ENCODE measurements at places on chromosomes 13 and 19.

DNA sequence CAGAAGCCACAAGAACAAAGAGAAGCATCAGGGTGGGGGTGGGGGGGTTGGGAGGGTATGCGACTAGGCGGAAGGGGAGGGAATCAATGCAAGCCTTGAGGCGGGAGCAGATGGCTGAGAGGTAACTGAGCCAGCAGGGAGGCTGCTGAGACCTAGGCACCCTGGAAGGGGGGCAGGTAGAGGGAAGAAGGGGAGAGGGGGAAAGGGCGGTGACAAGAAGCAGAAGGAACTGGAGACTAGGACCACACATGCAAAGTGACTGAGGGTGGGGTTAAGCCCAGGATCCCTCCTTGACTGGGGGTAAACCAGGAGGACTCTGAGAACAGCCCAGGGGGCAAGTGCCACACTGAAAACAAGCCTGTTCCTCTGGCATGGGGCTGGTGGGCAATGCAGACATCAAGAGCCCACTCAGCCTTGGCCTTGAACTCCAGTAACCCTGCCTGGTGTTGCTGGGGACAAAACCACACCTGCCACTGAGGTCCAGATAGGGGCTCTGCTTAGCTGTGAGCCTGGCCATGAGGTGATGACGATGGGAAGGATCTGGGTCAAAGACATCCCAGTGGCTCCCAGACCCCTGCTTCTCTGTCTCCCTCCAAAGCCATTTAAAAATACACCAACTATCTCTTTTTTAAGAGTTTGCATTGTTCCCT is 20.3 kb downstream of the OPA3 start:
- DNase-seq, result no peak

GRCh38 chr13:47170971-47171370 is 274.1 kb upstream of the HTR2A start:
- DNase-seq, result no peak

GRCh38 chr19:30674656-30675055 is 302.5 kb downstream of the ZNF536 start:
- DNase-seq, result no peak

DNA sequence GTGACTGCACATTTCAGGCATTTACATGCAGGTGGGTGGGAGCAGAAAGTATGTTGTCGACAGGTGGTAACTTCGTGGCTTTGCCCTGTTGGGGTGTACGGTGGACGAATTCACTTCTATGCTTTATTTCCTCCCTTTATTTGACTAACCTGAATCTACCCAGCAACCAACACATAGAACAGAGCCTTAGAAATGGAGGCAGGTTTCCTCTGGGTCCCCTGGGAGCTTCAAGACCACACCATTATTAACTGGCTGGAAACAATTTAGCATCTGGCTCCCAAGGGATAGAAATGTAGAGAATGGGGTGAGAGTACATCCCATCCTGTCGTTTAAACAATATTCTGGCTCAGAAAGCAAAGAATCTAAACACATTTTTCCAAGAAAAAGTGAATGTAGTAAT is 244.4 kb downstream of the DLEU7 start:
- DNase-seq, result no peak

GRCh38 chr19:40561947-40562346 is 14.7 kb upstream of the SHKBP1 start:
- DNase-seq, result no peak

DNA sequence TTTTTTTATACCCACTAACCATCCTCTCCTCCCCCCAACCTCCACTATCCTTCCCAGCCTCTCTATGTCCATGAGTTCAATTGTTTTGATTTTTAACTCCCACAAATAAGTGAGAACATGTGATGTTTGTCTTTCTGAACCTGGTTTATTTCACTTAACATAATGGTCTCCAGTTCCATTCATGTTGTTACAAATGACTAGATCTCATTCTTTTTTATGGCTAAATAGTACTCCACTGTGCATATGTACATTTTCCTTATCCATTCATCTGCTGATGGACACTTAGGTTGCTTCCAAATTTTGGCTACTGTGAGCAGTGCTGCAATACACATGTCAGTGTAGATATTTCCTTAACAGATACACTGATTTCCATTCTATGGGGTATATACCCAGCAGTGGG is 24.9 kb upstream of the ACP7 start:
- no peak for DNase-seq

GRCh38 chr19:35240327-35240726 is 8.5 kb upstream of the LSR start:
- peak; percentile 2 for DNase-seq

- DNase-seq, result no peak
These were observed 161.6 kb downstream of the RNF17 start for GRCh38 chr13:24925318-24926231.

All from stimulated activated naive CD8-positive, alpha-beta T cell treated with anti-CD3 and anti-CD28 coated beads, Interleukin-15, Interleukin-2, amounts not matched to agents 100 U/mL and 50 U/mL, for 24 hours (primary cell).